ENCODE measurements at places on chromosomes 12 and 14.

DNA sequence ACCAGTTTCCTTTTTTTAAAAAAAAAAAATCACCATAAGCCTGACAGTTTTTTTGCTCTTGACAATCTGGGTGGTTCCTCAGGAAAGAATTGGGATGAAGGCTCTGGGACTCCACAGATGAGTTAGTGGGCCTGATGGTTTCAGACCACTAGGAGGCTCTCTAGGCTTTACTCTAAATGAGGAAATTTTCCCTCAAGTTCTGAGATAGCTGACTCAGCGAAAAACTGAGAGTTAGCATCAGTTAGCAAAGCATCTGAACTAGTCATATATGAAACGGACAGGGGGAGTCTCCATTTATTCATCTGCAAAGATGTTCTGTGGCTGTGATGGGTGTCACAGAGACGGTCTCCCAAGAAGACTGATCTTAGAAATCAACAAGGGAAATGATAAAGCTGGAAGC lies 314.3 kb upstream of the OR4E1 start:
- no peak for DNase-seq

- no peak for DNase-seq
Observed at GRCh38 chr14:29709490-29709889, 218.2 kb downstream of the PRKD1 start.

DNA sequence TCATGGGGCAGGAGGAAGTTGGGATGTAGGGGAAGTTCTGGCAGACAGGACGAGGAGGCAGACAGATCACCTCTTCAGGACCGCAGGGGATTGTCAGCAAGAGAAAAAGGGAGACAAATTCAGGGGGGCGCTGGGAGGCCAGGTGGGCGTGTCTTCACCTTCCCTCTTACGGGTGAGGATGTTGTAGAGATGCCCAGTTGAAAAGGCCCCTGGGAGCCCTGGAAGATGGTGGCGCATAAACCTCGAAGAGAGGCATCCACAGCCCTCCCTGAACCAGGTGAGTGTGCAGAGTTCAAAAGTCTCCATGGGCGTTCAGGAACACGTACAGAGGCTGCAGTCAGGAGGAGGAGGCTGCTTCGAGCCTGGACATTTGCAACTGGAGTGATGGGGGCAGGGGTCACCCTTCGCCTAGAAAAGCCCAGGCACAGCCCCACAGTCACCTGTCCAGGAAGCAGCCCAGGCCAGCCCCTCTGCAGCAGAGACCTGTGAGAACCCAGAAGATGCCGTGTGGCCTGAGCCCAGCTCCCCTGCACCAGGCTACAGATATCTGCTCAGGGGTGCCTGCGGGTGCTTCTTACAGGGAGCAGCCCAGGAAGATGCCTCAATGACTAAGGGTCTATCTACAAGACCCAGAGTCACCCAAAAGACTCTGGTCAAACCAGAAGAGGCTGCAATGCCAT lies 74.4 kb downstream of the PRIMA1 start:
- DNase-seq: no peak

- DNase-seq: no peak
Observed at GRCh38 chr14:90720832-90721231, 95.4 kb downstream of the TTC7B start.

DNA sequence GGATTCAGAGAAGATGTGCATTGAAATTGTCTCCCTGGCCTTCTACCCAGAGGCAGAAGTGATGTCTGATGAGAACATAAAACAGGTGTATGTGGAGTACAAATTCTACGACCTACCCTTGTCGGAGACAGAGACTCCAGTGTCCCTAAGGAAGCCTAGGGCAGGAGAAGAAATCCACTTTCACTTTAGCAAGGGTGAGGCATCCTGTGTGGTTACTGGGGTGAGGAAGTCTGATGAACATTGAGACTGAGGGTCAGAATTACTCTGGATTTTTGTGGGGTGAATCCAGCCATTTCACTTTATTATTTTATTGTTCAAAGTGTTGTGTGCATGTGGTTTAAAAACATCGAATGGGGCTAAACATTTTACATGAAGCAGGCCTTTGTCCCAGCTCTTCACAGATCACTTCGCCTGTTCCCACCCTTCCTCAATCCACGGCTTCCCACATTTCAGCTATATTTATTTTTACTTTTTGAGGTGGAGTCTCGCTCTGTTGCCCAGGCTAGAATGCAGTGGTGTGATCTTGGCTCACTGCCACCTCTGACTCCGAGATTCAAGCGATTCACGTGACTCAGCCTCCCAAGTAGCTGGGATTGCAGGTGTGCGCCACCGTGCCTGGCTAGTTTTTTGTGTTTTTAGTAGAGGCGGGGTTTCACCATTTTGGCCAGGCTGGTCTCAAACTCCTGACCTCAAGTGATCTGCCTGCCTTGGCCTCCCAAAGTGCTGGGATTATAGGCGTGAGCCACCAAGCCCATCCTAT lies 40.6 kb downstream of the SUPT16H start:
- DNase-seq: no peak

DNA sequence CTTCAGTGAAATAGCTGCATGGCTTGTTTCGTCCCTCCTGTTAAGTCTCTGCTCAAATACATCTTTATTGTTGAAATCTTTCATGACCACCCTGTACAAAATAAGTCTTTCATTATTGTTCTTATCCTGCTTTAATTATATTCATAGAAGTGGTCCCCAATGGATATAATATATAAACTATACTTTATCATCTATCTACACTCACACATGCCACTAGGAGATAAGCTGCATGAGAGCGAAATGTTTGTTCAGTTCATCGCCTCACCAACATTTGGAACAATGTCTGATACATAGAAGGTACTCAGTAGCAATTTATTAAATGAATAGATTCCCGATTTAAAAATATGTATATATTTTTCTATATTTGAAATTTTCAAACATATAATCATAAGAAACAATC lies 254.0 kb upstream of the ATXN7L3B start:
- no peak for DNase-seq

DNA sequence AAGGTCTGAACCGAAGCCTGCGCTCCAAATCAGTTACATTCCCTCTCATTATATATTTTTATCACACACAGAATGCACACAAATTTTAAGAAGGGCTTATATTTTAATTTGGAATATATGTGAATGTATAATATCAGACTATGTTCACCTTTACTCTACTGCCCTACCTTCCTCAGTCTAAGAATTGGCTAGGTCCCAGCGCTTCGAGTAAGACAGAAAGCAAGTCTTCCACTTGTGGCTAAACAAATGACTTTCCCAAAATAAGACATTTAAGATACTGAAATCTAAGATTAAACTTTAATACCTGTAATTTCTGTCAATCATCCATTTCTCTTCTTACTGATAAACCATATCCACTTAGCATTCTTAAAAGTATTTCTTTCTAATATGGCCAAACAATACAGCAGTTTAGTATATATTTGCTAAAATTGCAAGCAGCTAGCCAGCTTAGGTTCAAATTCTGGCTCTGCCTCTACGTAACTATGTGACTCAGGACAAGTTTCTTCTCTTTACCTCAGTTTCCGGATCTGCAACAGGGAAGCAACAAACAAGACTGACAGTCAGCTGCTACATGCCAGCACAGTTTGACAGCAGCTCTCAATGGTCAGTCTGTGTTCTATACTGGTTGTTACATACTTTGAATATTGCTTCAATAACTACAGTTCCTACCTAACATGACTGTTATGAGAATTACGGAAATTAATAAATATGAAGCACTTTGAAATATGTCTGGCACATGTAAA lies 2.0 kb downstream of the INTS13 start:
- DNase-seq: no peak

GRCh38 chr12:6234214-6234613 lies 34.0 kb downstream of the CD9 start:
- no peak for DNase-seq

- no peak for DNase-seq
Observed at GRCh38 chr14:79037106-79037505, 866.9 kb downstream of the NRXN3 start.

GRCh38 chr12:85680881-85681280 lies 155.3 kb downstream of the RASSF9 start:
- DNase-seq: no peak

DNA sequence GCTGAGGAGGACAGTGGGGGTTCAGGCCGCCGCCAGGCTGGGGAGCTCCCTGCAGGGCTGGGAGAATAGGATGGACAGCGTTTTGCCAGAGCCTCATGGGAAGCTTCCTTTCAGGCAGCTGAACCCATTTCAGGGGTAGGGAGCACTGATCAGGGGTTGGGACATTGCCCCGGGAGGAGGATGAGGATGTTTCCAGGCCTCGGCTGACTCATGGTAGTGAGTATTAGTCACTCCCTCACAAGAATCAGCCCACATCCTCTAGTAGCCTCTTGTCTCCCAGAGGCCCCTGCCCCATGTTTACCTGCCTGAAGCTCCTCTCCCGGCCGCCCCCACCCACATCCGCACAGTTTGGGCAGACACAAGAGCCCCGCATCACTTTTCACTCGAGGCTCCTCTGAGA lies 89.8 kb downstream of the ZFP36L1 start:
- no peak for DNase-seq

DNA sequence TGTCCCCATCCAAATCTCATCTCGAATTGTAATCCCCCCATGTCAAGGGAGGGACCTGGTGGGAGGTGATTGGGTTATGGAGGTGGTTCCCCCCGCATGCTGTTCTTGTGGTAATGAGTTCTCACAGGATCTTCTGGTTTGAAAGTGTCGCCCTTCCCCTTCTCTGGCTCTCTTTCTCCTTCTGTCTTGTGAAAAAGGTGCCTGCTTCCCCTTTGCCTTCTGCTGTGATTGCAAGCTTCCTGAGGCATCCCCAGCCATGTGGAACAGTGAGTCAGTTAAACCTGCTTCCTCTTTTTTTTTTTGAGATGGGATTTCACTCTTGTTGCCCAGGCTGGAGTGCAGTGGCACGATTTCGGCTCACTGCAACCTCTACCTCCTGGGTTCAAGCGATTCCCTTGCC lies 104.0 kb downstream of the CCDC91 start:
- DNase-seq: no peak

DNA sequence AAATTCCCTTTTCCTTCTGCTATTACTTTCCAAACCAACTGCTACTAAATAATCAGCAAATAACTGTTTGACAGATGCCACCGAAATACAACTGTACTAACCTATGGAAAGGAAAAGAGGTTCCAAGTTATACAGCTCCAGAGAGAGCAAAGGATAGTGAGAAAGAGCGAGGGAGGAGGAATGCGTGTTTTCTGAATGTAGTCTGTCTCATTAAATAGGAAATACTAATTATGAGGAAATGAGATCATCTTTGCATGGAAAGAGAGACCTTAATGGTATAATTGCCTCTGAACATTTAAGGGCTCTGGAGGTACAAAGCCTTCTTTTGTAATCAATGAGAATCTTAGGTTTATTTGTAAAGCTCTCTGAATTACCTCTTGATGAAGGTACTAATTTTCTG lies 195.2 kb downstream of the APAF1 start:
- DNase-seq: no peak

Measured in NCI-H1105 (cell line).